ENCODE measurements at places on chromosomes 12 and 14. TPM values are rescaled to one million over a fixed set of nuclear protein-coding genes. Genes with fewer than 3 reads are reported as not detected.

- no peak for DNase-seq
Measured at GRCh38 chr12:106106061-106106566, 32.6 kb downstream of the NUAK1 start.

Gene C3AR1
- total RNA-seq, result 1.4 TPM

Gene BIN2
- total RNA-seq, result 39.5 TPM

DNA sequence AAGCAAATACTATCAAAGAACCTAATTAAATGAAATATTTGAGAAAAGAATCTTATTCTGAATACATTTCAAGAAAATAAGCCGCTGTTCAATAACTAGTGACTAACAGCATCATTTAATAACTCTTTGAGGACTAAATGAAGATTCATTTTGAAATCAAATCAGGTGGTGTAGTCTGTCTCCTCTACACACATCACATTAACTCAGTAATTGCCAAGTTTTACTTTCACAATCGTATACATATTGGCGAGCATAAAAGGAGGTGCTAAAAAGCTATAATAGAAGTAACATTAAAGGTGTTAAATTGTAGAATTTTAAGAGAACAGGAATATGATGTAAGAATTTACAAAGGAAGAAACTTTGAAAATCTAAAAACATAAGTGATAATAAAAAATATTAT is 185.1 kb downstream of the MDGA2 start:
- no peak for DNase-seq

DNA sequence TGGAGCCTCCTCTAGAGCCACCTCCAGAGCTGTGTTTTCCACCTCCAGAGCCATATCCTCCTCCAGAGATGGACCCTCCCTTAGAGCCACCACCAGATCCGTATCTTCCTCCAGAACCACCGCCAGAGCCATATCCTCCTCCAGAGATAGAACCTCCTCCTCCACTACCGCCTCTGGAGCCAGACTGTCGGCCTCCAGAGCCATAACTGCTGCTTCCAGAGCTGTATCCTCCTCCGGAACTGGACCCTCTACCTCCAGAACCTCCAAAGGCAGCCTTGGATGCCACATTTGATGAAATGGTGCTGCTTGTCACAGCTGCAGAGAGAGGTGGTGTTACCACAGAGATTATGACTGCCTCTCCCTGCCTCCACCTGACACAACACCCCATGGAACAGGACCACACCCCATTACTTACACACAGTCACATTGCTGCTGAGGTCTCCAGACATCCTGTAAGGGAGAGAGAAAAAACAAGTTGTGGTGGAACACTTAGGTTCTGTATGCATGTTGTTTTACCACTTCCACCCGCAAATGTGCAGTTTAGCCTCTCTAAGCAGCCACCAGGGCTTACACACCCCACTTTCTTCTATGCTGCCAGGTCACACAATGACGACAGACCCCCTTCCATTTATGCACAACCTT is 6.8 kb downstream of the KRT2 start:
- peak; percentile 57 for DNase-seq

GRCh38 chr12:88017964-88018363 is 11.2 kb downstream of the C12orf50 start:
- no peak for DNase-seq

DNA sequence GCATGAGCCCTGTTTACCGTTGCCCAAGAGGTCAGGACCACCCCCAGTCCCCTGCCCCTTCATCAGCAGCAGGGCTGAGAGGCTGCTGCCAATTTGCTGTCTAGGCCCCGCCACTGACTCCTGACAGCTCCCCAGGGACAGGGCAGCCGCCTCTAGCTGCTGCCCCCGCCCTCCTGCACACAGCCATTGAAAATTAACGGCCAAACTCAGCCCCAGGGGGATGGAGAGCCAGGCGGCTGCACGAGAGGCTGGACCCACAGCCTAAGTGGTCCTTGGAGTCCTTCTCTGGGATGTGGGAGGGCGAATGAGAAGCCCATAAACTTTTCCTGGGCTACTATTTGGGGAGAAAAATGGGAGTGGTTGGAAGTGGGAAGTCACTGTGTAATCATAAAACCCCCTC is 4.6 kb downstream of the FOXN4 start:
- no peak for DNase-seq

GRCh38 chr12:87302126-87302745 is 727.0 kb downstream of the C12orf50 start:
- no peak for DNase-seq

- no peak for DNase-seq
Measured at GRCh38 chr14:79658769-79659168, 552.5 kb downstream of the DIO2 start.

Gene SYCP3
- total RNA-seq, result 0.09 TPM

DNA sequence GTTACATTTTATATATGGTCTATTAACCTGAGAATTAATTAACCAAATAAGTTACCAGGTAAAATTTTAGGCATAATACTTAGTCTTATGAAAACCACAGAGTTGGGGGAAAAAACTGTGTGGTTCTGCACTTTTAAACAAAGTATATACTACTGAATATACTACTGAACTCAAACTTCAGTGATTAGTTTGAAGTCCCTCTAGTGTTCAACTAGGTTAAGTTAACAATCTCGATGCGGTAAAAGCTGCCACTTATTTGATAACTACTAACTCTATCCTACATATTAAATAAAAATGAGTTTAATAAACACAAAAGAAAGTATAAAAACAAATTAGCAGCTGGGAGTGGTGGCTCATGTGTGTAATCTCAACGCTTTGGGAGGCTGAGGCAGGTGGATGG is 56.7 kb downstream of the MED13L start:
- DNase-seq, result no peak

Gene TMEM52B
- total RNA-seq, result not detected

Gene TAS2R19
- total RNA-seq, result 1.4 TPM

DNA sequence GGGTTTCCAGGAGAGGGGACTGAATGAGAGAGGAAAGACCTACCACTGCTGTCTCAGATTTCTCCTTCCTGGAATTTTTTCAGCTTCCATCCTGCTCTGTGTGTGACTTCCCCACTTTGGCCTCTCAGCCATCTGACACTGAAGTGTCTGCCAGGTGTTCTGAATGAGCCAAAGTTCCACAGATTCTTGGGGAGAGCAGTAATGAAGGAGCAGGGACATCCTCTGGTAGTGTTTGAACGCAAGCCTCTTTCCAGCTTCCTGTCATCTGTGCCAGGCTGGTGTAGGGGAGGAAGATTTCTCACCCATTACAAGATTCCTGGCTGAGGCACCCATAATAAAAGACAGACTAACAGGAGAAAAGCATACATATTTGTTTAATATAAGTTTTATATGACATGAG is 141.7 kb upstream of the NRXN3 start:
- DNase-seq, result no peak

- no peak for DNase-seq
Measured at GRCh38 chr14:93092606-93093556, 22.8 kb downstream of the ITPK1 start.

GRCh38 chr14:20215196-20215595 is 8.3 kb upstream of the OR11H6 start:
- DNase-seq, result no peak

DNA sequence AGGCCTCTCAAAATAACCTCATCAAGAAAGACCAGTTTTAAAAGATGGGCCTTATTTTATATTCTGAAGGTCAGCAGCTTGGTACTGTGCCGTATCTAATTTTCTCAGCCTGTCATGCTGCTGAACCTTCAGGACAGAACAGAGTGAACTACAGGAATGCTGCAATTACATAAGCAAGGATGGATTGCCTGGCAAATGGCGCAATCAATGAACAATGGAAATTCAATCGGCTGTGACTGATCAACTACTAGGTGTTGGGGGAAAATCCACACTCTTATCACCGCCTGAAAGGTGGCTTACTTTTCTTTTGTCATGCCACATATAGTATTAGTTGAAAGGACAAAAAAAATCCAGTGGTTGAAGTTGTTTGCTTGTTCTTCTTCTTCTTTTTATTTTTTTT is 8.5 kb downstream of the ACSS3 start:
- DNase-seq, result no peak

- peak; percentile 60 for DNase-seq
Measured at GRCh38 chr12:106246891-106247673, 738 bp downstream of the CKAP4 start.

GRCh38 chr12:76569685-76570604 is 10.4 kb upstream of the OSBPL8 start:
- DNase-seq, result no peak

DNA sequence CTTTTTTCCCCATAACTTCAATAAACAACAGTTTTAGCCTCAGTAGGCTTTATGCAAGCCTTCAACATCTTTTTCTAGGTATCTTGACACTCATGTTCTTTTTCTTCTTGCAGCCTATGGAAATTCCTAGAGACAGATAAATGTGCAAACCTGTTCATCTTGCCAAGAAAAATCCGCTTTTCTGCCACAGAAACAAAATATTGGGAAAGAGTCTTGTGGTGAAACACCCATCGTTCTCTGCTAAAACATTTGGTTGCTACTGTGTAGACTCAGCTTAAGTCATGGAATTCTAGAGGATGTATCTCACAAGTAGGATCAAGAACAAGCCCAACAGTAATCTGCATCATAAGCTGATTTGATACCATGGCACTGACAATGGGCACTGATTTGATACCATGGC is 295.9 kb downstream of the ZFP36L1 start:
- DNase-seq, result no peak

DNA sequence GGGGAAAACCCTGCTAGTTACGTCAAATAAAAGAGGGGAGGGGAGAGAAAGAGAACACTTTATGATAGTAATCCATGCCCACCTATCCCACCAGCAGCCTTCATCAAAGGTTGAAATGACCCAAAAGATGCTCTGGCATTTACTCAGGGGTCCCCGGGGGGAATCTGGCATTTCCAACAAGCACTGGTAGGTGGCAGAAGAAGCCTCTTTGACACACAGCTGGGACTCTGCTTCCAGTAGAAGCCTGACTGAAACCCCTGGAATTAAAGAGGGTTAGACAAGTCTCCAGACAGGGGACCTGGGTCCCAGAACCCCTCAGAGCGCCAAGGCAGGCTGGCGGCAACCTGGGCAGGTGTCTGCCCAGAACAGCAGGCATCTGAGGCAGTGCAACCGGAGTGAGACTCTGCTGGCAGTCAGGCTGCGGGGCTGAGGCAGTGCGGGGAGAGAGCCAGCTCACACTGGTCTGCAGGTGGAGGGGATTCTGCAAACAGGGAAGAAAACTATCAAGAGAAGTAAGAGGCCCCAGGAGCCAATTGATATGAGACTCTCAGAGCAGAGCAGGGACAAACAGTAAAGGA is 85.0 kb upstream of the CAPRIN2 start:
- no peak for DNase-seq

Gene CLEC4D
- total RNA-seq, result not detected

GRCh38 chr12:9673404-9674225 is 4.1 kb downstream of the CLEC2D start:
- DNase-seq, result peak; percentile 90

DNA sequence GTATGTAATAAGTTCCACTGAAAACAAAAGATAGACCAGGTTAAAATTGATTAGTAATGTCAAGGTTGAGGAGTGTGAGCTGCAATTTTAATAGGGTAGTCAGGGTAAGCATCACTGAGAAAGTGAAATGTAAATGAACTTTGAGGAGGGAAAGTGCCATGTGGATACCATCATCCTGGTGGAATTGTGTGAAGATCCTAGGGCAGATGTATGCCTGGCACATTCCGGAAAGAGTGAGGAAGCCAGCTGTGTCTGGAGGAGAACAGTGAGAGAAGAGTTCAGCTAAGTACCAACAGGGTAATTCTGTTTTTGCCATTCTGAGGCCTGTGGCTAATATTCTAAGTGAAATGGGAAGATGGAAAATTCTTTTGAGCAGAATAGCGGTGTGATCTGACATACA is 2.9 kb upstream of the CLEC2A start:
- DNase-seq, result no peak

GRCh38 chr12:65934480-65935115 is 110.3 kb downstream of the HMGA2 start:
- DNase-seq, result no peak

DNA sequence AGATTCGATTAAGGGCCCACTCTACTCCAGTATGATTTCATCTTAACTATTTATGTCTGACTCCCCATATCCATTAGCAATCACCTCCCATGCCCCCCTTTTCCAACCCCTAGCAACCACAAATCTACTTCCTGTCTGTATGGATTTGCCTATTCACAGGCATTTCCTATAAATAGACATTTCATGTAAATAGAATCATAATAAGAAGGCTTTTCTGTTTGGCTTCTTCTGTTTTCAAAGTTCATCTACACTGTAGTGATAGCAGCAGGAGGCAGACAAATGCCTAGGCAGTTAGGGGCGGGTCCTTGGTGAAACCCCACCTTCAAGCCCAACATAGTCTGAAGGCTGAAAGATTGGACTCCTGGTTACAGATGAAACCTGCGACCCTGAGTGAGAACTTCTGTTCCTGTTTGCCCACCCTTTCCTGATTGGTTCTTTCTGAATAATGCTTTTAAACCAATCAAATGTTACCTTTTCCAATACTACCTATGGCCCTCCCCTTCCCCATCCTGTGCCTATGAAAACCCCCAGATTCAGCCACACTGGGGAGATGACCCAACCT is 62.1 kb upstream of the HECTD1 start:
- DNase-seq, result no peak

Gene SLC4A8
- total RNA-seq, result 2.7 TPM

GRCh38 chr14:104638190-104638589 is 33.6 kb upstream of the TMEM179 start:
- DNase-seq, result no peak

DNA sequence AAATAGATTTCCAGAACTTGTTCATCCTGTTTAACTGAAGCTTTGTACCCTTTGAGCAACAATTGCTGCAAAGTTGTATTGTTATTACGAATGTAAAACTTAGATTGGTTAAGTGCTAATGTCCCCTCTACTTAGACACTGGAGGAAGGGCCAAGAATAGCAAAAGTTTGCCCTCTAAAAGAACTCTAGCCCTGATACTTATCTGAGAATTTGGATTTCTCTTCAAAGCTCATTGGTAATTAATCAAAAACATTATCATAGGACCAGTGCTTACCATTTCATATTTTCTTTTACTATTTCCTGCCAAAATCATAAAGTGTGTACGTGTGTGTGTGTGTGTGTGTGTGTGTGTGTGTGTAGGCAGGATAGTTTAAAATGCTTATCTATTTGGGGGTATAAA is 58.2 kb downstream of the LMNTD1 start:
- no peak for DNase-seq

Gene LBHD2
- not detected for total RNA-seq

DNA sequence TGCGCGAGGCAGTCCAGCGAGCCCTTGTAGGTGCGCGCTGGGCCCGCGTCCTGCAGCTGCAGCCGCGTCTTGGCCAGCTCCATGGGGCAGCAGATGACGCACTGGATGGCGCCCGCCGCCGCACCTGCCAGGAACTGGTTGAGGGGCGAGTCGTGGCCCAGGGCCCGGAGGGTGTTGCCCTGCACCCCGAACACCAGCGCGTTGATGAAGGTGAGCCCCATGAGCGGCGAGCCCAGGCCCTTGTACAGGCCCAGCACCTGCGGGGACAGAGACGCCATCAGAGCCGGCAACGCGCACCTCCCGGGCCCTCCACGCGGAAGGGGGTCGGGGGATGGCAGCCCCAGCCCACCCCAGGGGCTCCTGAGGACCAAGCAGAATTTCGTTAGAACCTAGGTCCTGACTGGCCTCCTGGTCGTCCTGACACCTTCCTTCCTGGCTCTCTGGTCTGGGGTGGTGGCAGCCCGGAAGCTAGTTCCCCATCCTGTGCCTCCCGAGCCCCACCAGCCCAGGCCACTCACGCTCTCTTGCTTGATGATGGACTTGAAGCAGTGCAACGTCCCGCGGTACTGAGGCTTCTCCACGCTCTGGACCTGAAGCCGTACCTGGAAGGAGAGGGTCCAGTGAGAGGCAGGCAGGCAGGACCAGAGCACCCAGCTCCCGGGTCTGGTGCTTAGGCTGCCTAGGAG is 13.3 kb downstream of the SLC25A29 start:
- DNase-seq, result no peak

- DNase-seq, result no peak
Measured at GRCh38 chr14:99359906-99360305, 87.9 kb upstream of the BCL11B start.

GRCh38 chr12:10673659-10674384 is at the start of gene STYK1:
TSS of gene STYK1 (minus strand) at chr12:10674052. CDS start at chr12:10634618, 39,434 bp downstream.
- peak; percentile 84 for DNase-seq

All from activated CD8-positive, alpha-beta T cell treated with anti-CD3 and anti-CD28 coated beads for 36 hours (primary cell).